ENCODE measurements at places on chromosomes 2 and 18. TPM values are rescaled to one million over a fixed set of nuclear protein-coding genes. Genes with fewer than 3 reads are reported as not detected.

Gene ASIC4
- polyA plus RNA-seq = 0.18 TPM

Gene COL4A4
- 40.6 TPM for polyA plus RNA-seq

Gene KRTCAP3
- polyA plus RNA-seq = 10.6 TPM

GRCh38 chr18:24600076-24600654 lies 139.7 kb downstream of the HRH4 start:
- DNase-seq = peak; percentile 71

DNA sequence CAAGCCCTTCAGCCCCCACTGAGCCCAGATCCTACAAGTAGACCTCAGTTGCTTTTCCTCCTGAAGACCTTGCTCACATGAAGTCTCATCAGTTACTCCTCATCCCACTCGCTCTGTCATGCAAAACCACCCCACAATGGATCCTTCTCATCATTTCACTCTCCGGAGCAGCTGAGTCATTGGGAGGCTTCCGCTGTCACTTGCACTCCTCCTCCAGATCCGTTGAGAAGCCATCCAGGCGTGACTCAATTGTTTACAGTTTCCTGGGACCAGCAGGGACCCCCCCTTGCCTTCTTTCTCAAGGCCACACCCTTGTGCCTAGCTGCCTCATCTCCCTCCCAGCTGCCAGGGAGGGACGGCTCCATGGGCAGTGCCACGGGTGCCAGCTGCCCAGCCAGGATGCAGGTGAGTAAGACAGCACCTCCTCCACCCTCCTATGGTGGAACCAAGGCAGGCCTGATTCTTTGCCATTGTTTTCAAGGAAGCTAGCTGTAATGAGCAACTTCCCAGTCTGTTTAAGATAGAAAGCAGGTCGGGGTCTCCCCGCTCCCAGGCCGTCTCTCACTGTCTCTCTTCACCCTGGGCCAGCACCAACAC lies 16.3 kb downstream of the GPR55 start:
- peak; percentile 86 for DNase-seq

DNA sequence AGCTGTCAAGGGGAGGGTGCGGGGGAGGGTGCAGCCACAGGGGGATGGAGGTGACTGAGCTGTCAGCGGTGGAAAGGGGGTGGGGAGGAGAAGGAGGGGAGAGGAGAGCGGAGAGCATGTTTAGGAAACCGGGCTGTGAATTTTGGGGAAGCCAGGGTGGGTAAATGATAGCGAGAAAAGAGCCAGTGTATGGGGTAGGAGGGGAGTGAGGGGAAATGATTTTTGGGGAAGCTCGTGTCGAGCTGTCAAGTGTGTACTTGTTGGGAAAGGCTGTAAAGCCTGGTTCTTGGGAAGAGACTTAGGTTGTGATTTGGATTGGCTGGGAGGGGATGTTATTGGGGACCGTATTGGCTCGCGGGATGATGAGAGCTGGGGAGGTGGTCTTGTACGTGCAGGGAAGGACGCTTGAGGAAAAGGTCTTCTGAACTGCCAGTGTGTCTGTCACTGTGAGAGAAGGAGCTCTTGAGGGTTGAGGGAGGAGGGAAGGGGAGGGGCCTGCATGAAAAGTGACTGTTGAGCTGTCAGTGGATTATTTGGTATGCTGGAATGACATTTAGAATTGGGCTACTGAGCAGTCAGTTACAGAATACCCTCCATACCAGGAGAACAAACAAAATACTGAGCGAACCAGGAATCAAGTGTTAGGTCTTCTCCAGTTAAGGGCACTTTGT lies 1.0 kb downstream of the UBR3 start:
- peak; percentile 35 for DNase-seq

DNA sequence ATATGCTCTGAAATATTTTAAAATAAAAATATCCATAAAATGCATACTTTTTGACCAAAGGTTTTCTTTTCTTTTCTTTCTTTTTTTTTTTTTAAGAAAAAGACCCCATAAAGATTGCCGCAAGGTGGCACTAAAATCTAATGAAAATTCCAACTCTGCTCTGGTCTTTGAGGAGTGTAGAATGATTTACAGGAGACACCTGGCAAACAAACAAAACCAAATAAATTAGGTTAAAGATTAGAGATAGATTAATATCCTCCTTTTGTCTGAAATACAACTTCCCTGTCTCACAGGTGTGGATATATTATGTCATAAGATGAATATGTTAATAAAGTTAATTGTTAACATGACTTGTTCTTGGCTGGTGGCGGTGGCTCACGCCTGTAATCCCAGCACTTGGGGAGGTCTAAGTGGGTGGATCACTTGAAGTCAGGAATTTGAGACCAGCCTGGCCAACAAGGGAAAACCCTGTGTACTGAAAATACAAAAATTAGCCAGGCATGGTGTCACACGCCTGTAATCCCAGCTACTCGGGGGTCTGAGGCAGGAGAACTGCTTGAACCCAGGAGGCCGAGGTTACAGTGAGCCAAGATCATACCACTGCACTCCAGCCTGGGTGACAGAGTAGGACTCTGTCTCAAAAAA lies 3.5 kb upstream of the RHOB start:
- no peak for DNase-seq

GRCh38 chr2:119431155-119431975 lies at the start of gene TMEM37:
TMEM37 (plus strand) TSS chr2:119431854; CDS start chr2:119431904, 50 bp downstream.
- peak; percentile 83 for DNase-seq

Data from renal pelvis (tissue), 12 donors.